ENCODE measurements at places on chromosomes 4 and X.

GRCh38 chr4:44760142-44760898 lies 34.0 kb upstream of the GNPDA2 start:
- no peak overlapping the region for H3K27ac ChIP-seq
- H3K4me1 ChIP-seq: no peaks in the 10 kb centered on the region
- H3K27me3 ChIP-seq: no peaks in the 10 kb centered on the region

DNA sequence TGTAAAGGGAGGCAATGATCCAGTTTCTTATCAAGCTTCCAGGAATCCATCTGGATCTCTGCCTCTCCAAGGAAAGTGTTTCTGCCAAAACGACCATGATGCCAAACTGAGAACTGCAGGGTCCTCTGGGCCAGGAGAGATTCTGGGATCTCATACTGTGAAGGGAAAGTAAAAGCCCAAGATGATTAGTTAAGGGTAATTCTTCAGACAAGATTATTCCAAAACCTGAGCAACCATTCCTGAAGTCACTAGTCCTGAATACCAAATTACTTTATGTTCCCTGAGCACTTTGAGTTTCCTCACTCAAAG lies 42.0 kb downstream of the SRPX2 start:
- DNase-seq: no peak
- no peaks in the 10 kb centered on the region for H3K27me3 ChIP-seq
- H3K36me3 ChIP-seq: no peaks in the 10 kb centered on the region
- no peak overlapping the region for H3K4me3 ChIP-seq
- H3K27ac ChIP-seq: no peak overlapping the region
- no peaks in the 10 kb centered on the region for H3K4me1 ChIP-seq

DNA sequence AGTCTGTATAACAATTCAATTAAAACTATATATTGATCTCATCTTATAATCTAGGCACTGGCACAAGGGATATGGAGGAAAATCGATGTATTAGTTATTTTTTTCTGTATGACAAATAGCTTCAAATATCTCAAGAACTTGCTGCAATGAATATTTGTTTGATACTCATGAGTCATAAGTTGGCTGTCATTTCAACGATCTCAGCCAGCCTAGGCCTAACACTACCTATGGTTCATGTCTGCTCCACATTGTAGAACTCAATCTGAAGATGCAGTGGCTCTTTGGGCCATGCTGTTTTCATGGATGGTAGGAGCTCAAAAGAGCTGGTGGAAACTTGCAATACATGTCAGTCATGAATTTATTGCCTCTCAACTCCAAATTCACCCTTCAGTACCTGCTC lies 44.7 kb downstream of the MAGEB17 start:
- no peak overlapping the region for H3K27ac ChIP-seq
- H3K27me3 ChIP-seq: no peaks in the 10 kb centered on the region
- H3K4me1 ChIP-seq: no peaks in the 10 kb centered on the region
- H3K4me3 ChIP-seq: no peak overlapping the region
- no peaks in the 10 kb centered on the region for H3K36me3 ChIP-seq

- H3K4me1 ChIP-seq: peaks cover 23% of the 10 kb centered on the region
- DNase-seq: peak; percentile 50
- peak overlapping the region; percentile 38 for H3K4me3 ChIP-seq
- H3K27me3 ChIP-seq: peaks cover 14% of the 10 kb centered on the region
- peak overlapping the region; percentile 72 for H3K27ac ChIP-seq
Observed at GRCh38 chr4:185955826-185956543, 113.0 kb upstream of the TLR3 start.

DNA sequence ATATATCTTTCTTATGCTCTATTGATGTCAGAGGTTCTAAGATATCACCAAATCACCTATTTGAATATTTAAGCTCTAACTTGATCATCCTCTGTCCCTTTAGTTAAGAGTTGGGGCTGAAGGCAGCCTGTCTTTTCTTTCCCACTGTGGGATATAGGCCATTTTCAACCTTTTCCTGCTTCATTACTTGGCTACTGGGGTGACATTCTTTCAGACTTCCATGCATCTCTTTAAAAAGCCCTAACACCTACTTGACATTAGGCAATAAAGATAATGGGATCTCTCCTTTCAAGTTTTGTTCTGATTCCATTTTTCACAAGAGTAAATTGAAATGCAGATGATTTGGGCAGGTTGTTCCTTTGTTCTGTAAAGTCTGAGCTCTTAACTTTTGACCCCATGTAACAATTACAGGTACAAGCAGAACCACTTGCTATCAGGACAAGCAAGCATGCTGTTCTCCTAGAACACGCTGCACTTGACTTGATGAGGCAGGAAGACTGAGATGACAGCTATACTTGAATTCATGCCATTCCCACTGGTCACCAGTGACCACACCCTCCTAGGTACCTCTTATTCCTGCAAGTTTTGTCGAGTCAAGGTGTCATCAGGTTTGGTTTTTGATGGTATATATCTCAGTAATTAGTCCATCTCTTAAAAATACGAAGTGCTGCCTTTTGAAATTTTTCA lies 18.2 kb downstream of the HOPX start:
- no peaks in the 10 kb centered on the region for H3K4me1 ChIP-seq
- H3K27me3 ChIP-seq: peaks cover 22% of the 10 kb centered on the region
- DNase-seq: no peak
- H3K36me3 ChIP-seq: no peaks in the 10 kb centered on the region

GRCh38 chr4:176641237-176641636 lies 151.5 kb downstream of the VEGFC start:
- DNase-seq: no peak
- no peak overlapping the region for H3K27ac ChIP-seq
- H3K4me1 ChIP-seq: no peaks in the 10 kb centered on the region
- no peaks in the 10 kb centered on the region for H3K27me3 ChIP-seq
- no peak overlapping the region for H3K4me3 ChIP-seq

- peak overlapping the region; percentile 75 for H3K4me3 ChIP-seq
- no peaks in the 10 kb centered on the region for H3K27me3 ChIP-seq
- H3K27ac ChIP-seq: peak overlapping the region; percentile 90
- peaks cover 3% of the 10 kb centered on the region for H3K36me3 ChIP-seq
Observed at GRCh38 chr4:2009651-2010233, 968 bp upstream of the NELFA start.

DNA sequence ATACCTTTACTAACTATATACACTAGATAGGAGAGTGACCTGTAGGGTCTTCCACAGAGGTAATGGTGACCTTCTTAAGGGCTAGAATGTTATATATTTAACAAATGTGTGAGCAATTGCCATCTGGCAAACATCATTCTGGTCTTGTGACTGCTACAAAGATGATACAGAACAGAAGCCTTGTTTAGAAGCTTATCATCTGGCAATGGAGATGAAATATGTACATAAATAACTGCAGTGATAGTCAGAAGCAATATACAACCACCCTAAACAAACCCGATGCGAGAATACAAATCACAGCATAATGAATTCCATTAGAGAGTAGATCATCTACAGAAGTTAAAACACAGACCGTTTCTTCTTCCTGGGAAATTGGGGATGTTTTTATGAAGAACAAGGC lies 952.7 kb upstream of the SLIT2 start:
- no peaks in the 10 kb centered on the region for H3K4me1 ChIP-seq
- H3K27me3 ChIP-seq: no peaks in the 10 kb centered on the region
- H3K27ac ChIP-seq: peak overlapping the region; percentile 77
- no peaks in the 10 kb centered on the region for H3K36me3 ChIP-seq
- H3K4me3 ChIP-seq: no peak overlapping the region

DNA sequence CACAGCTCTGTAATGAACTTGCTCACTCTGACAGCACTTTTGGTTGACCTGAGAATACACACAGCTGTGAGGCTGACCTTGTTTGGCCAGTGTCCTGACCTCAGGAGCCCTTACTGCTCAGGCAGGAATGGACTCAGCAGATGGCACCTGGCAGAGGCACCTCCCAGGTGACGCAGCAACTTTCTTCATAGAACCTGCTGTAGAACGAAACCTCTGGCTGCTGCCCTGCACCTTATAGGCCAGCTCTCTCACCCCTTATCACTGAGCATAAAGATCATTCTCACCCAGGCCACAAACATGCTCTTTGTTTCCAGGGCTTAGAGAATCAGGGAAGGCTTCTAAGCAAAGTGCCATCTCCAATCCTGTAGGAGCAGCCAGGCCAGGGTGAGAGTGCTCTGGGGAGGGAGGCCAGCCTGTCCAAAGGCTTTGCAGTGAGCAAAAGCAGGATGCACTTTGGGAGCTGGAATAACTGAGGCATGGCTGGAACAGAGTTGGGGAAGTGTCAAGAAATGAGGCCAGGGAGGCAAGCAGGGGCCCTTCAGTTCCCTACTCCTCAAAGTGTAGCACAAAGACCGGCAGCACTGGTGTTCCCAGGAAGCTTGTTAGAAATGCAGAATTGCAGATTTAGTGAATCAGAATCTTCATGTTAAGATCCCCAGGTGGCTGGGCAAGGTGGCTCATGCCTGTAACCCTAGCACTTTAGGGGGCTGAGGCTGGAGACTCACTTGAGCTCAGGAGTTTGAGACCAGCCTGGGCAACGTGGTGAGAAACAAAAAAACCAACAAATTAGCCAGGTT lies 13.3 kb upstream of the CENPU start:
- no peak for DNase-seq
- no peaks in the 10 kb centered on the region for H3K27me3 ChIP-seq

Data from SK-N-SH (cell line).